ENCODE measurements at places on chromosomes 12 and 14. TPM values are rescaled to one million over a fixed set of nuclear protein-coding genes. Genes with fewer than 3 reads are reported as not detected.

DNA sequence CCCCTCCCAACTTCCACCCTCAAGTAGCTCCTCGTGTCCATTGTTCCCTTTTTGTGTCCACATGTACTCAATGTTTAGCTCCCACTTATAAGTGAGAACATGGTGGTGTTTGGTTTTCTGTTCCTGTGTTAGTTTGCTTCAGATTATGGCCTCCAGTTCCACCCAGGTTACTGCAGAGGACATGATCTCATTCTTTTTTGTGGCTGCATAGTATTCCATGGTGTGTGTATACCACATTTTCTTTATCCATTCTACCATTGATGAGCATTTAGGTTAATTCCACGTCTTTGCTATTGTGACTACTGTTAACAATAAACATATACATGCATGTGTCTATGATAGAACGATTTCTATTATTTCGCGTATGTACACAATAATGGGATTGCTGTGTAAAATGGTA, 362.6 kb downstream of the TMTC2 start:
- DNase-seq, result no peak

DNA sequence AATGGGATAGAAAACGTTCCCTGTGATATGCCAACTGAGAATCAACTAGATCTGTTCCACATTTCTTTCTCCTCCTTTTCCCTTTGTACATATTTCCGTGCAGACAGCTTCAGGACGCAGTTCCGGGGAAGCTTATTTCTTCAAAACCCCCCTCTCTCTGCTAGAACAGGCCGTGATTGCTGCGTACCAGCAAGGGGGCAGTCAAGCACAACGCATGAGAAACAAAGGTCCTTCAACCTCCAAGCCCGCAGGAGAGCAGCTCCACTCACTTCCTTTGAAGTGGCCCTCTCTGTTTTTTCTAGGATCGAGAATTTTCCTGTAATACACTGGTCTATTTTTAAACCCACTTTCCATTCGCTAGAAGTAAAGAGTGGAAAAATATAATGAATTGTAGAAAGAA, 80.8 kb downstream of the ZNF664 start:
- DNase-seq, result no peak

GRCh38 chr14:92389598-92390158, 66.7 kb downstream of the SLC24A4 start:
- DNase-seq, result no peak

- no peak for DNase-seq
Measured at GRCh38 chr12:74780182-74780849, 242.7 kb downstream of the ATXN7L3B start.

DNA sequence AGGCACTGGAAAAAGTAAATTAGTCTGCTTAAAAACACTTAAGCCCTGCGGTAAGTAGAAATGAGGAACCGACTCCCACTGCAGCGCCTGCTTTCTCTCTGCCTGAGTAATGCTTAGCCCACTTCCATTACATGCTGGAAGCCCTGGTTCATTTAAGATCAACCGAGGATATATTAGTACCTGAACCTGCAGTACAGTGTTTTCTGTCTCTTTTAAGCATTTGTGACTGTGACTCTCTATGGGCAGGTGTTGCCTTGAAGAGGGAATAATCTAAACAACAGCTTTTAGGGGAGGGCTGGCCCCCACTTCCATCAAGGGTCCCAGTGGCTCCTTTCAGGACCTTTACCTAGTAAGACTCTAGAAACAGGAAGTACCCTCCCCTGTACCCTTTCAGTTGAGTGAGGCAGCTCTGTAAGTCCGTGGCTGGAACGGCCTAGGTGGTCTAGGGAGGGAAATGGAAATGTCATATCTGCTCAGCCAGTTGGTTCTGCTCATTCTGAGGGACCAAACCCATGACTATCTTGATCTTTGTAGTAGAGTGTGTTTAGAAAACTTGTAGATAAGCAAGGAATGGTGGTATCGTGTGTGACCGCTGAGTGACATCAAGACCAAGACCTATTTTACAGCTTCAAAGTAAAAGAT, 56.2 kb downstream of the FNTB start:
- DNase-seq, result no peak

- no peak for DNase-seq
Measured at GRCh38 chr14:91218014-91218413, 26.5 kb downstream of the GPR68 start.

- DNase-seq, result no peak
Measured at GRCh38 chr14:59377491-59377890, 87.7 kb downstream of the GPR135 start.

GRCh38 chr12:31226639-31227038, 99.3 kb downstream of the SINHCAF start:
- DNase-seq, result no peak

The PTHLH gene
- not detected for total RNA-seq

DNA sequence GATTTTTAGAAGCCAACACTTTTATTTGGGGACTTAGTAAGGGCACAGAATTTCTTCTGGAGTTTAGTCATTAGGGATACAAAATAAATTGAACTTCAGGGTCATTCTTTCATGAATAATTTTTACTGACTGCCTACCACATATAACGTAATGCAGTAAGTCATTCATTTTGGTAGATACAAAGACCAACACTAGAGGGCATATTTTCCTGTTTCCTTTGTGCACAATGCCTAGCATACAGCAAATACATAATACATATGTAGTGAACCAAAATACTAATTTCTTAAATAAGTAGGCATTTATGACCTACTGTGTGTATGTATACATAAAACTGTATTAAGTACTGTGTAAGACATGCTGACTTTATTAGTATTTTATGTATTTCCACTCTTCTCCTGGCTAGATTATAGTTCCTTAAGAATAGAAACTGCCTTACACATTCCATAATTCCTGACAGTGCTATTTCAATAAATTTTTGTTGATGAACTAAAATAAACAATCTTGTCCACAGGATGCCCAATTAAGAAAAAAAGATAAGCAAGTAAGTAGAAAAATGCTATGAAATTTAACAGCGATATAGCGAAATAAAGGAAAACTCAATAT, 47.9 kb downstream of the PPP1R12A start:
- no peak for DNase-seq

The IL26 gene
- 0.35 TPM for total RNA-seq

- DNase-seq, result no peak
Measured at GRCh38 chr12:105457026-105457425, 126.5 kb downstream of the C12orf75 start.

- DNase-seq, result no peak
Measured at GRCh38 chr14:51022769-51023168, 72.1 kb downstream of the TRIM9 start.

The OLR1 gene
- total RNA-seq, result not detected

- DNase-seq, result no peak
Measured at GRCh38 chr14:75120541-75121291, 6.1 kb downstream of the NEK9 start.

- DNase-seq, result no peak
Measured at GRCh38 chr12:48824905-48825304, 6.6 kb downstream of the CACNB3 start.

All from activated CD8-positive, alpha-beta memory T cell treated with anti-CD3 and anti-CD28 coated beads, Interleukin-2, amount 10 ng/mL, durations not matched to agents 7 days and 5 days (primary cell).